ENCODE measurements at places on chromosomes 7 and 10.

DNA sequence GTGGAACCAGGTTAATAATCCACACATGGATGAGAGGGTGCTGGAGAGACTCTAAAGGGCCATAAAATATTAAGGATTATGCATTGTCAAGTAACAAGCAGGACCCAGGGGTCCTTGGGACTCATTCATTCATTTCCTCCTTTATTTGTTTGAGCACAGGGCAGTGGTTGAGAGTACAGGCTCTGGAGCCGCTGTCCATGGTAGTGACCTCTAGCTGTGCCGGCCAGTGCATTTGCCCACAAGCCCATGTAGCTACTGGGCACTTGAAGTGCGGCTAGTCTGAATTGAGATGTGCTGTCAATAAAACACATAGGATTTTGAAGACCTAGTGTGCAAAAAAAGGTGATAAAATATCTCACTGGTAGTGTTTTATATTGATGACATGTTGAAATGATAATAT is 137.6 kb downstream of the C10orf105 start:
- DNase-seq = no peak

- no peak for DNase-seq
Observed at GRCh38 chr7:38438970-38439369, 165.5 kb upstream of the TARP start.

- DNase-seq = no peak
Observed at GRCh38 chr10:112465299-112465883, 18.4 kb downstream of the VTI1A start.

DNA sequence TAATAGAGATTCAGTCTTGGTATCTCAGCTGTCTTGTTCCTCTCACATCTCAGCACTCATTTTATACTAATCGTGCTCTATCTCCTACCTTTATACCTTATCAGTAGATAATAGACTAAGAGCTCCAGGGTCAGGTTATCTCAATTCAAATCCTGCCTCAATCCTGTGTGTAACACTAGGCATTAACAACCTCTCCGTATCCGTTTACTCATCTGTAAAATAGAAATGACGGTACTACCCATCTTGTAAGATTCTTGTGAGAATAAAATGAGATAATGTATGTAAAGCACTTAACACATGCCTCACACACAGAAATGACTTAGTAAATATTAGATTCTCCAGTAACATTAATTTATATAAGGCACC is 622 bp upstream of the P4HA1 start:
- DNase-seq = no peak

GRCh38 chr10:75977139-75977538 is 545.7 kb downstream of the LRMDA start:
- DNase-seq = peak; percentile 10

DNA sequence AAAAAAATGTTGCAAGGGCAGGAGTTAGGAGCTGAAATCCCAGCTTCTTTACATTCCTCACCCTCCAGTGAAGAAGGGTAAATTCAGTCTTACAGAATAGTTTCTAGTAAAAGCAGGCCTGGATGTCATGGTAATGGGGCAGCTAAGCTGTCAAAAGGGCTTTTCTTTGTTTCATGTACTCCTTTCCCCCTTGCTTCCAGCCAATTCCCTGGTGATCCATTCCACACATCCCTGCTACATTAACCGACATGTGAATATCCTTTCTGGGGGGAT is 36.0 kb downstream of the RHEB start:
- DNase-seq = no peak

DNA sequence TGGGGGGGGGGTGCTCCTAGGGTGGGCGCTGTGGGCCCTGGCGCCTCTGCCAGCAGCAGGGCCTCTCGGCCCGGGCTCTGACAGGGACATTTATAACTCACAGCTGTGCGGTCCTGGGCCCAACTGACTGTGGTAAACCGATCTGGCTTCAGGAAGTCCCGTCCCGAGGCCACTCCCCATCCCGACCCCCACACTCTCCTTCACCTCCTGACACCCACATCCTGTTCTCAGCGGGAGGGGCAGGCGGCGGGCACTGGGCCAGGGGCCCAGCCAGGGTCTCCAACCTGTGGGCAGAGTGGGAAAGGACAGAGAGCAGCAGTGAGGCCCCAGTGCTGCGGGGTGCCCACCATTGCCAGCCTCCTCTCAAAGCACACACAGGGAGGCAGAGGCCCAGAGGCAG is 69.1 kb downstream of the ZMIZ1 start:
- DNase-seq = no peak

- DNase-seq = no peak
Observed at GRCh38 chr10:32104181-32104580, 48.0 kb upstream of the KIF5B start.

GRCh38 chr7:18655506-18655905 is 160.0 kb downstream of the HDAC9 start:
- DNase-seq = no peak

GRCh38 chr7:30778255-30779025 is 7.2 kb downstream of the MINDY4 start:
- no peak for DNase-seq

DNA sequence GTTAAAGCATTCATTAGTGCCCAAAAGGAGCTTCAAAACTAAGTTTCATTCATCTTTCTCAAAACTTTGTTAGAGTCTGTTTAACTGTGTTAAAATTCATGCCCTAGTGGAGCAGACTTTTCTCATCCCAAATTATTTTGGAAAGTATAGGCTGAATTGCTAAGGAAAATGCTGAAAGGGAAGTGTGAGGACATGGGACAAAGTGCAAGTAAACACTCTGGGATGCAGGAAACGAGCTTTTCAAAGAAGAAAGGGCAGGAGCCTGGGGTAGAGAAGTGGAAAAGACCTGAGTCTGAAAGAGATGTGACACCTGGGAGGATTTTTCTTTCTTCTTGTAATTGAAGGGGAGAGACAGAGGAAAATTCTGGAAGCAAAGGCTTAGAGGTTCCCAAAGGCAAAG is 93.1 kb upstream of the ANKRD1 start:
- no peak for DNase-seq

- DNase-seq = no peak
Observed at GRCh38 chr7:151426904-151427704, 12.8 kb downstream of the CRYGN start.

GRCh38 chr10:44752451-44753441 is 158.4 kb upstream of the TMEM72 start:
- DNase-seq = no peak

GRCh38 chr7:79789584-79790345 is 336.3 kb upstream of the MAGI2 start:
- DNase-seq = no peak

- DNase-seq = peak; percentile 20
Observed at GRCh38 chr10:19629567-19629966, 186.7 kb upstream of the PLXDC2 start.

GRCh38 chr10:89915968-89916367 is 214.6 kb downstream of the KIF20B start:
- DNase-seq = no peak

GRCh38 chr7:143463556-143463955 is 14.1 kb upstream of the TAS2R41 start:
- DNase-seq = no peak

- no peak for DNase-seq
Observed at GRCh38 chr10:71316056-71316785, 2.8 kb upstream of the SLC29A3 start.

- DNase-seq = no peak
Observed at GRCh38 chr7:25459057-25459456, 230.8 kb upstream of the NPVF start.

- no peak for DNase-seq
Observed at GRCh38 chr7:122299624-122300210, 4.8 kb downstream of the FEZF1 start.

Data from anterior cingulate cortex (tissue), 58 donors.